NCI-H1048 (cell line): ENCODE measurements at places on chromosomes 2 and 18.

DNA sequence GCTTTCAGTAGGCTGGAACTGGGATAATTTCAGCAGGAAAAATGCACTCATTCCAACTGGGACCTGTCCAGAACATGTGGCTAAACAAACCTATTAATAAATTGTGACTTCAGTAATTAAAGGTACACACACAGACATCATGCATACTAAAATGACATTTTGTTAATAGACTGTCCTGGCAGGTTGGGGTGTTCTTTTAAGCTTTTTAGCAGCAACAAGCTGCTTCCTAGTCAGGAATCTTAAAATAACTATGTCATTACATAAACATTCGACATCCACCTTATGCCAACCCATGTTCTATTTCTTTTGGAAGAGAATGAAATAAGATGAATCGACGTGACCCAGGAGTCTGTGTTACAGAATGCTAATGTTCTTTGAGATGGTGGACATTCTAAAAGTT lies 435.7 kb downstream of the TXNL1 start:
- no peak for DNase-seq

DNA sequence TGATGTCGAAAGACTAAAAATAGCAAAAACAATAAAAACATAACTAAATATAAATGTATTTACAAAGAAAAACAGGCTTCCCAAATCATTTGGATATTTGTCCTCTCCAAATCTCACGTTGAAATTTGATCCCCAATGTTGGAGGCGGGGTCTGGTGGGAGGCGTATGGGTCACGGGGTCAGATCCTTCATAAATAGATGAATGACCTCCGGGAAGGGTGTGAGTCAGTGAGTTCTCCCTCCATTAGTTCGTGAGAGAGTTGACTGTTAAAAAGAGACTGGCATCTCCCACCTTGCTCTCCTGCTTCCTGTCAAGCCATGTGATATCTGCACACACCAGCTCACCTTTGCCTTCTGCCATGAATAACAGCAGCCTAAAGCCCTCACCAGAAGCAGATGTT lies 703.0 kb downstream of the TMEM182 start:
- DNase-seq, result no peak

GRCh38 chr2:111905990-111906735 lies 7.8 kb downstream of the MERTK start:
- DNase-seq, result no peak

DNA sequence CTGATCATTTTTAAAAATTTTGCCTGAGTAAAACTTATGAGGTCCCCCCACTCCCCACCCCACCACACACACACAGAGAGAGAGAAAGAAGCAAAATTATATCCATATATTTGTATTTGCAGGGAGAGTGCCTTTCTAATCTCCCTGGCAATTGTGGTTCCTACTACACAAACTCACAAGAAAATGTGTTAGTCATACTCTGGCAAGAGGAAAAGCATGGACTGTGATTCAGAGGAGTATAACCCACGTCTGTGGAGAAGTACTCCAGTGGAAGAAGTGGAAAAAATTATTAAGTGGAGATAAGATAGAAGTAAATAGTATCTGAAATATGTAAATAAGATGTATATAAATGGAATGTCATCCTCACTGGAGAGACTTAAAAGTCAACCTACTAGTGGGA lies 114.0 kb downstream of the DSEL start:
- DNase-seq, result no peak

DNA sequence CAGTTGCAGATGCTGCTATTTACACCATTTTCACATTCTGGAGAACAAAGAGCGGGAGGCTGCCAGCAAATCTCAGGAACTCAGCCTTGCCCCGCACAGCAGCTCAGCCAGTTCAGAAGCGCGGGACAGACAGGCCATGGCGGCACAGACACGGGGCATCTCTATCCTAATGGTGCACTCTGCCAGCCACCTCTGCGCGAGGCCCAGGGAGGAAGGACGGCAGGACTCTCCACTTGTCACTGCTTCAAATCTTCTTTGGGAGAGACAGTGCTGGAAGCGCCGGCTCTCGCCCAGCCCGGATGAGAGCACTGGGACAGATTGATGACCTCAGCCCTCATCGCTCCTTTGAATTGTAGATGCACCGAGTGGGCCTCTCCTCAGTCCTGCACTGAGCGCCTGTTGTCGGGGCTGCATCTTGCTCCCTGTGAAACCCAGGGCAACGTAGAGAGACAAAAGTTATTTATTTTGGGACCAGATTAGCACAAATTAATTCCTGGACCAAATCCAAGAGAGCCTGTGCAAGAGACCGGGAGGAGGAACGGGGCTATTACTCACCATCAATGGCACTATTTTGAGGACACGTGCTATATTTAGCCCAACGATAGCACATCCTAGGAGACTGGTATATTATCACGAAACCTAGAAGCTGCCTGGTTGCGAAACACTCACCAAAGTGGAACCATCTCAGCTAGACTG lies 211.4 kb upstream of the SMIM21 start:
- DNase-seq, result no peak

GRCh38 chr2:213544940-213545339 lies 260.7 kb downstream of the SPAG16 start:
- no peak for DNase-seq

- no peak for DNase-seq
Observed at GRCh38 chr18:48600456-48601090, 61.7 kb downstream of the CTIF start.

GRCh38 chr2:235709124-235709813 lies 215.4 kb downstream of the AGAP1 start:
- DNase-seq, result no peak

DNA sequence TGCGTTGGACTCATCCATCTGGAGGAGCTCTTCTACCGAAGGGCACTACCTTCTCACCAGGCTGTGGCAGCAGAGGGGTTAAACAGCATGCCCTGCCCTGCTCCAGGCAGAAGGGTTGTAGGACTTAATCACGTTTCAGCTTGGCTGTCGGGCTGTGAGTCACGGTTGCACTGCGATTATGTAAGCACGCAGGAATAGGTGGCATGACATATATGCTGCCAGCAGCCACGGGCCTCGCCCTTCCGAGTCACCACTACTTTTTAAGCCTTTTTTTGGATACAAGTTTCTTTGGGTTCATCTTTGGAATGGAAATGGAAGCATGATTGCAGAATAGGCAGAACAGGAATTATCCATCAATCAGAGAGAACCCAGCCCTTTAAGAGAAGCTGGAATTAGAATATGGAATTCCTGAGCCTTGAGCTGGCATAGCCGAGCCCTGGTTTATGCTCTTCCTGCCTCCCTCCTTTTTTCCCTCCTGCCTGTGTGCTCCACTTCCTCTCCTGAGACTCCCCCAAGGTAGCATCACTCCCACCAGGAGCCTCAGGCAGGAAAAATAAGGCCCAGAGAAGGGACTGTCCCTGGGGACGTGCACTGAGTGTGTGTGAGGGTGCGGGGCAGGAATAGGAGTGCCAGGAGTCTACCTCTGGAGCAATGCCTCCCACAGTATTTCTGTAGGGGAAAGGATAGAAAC lies 86.8 kb downstream of the SEMA4F start:
- no peak for DNase-seq

DNA sequence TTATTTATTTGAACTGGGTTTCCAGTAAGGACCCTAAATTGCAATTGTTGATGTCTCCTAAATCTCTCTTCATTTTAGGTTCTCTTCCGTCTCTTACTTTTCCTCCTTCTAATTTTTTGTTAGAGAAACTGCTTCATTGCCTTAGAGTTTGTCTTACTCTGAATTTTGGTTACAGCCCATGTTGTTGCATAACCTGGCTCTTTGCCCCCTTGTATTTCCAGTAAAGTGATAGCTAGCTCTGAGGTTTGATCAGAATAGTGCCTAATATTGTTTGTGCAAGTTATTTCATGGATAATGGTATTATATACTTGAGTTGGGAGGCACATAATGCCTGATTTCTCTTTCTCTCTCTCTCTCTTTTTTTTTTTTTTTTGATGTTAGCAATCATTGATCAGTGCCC lies 71.8 kb downstream of the MGAT5 start:
- no peak for DNase-seq

DNA sequence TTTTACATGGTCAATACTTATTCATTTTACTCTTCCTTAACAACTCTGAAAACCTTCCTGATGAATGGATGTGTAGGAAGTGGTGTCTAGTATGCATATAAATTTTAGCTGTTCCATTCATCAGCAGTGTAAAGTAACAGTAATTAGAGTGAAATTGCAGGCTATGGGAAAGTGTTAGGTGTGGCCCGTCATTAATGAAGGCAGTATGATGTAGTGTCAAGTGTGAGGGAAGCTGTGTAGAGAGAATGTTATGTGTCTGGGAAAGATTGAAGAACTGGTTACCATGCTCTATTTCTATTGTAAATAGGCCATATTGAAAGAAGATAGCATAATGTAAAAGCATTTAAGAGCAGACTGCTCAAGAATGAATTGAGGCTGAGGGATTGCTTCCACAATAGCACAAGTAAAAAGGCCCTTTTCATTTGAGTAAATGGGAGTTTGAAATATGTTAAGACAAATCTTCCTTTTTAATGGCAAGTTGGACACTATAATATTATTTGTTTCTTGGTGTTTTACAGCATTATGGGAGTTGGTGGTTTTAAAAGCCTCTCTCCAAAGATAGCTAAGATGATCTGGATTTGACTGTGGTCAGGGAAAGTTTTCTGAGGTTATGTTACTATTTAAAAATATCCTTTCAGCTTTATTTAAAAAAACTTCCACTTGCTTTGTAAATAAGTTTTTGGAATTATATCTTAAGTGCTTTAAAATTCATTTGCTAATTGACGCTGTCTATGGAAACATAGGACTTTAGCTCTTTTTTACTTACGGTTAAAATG lies 401.0 kb upstream of the ZEB2 start:
- DNase-seq, result no peak

DNA sequence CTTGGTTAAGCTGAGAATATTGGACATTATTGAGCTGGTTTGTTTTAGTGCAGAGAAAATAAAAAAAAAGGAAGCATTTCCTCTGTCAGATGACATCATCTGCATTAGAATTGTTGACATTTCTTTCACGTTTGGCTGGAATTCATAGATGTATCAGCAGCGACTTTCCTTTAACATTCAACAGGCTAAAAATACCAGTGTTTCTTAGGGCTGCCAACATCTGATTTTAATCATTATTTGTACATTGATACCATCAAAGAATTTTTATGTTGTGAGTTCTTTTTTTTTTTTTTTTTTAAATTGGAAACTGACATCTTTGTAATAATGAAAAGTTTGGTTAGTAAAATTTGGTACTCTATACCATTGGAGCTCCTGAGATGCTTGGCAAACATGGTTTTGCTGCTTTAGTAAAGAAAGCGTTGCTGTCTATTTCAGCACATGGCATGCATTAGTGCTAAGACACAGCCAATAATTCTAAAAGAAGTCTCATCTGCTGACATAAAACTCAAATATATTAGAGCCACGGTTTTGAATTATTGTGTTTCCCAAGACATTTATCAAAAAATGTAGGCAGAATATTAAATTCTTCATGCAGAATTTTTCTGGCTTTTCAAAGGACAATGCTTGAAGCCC lies 33.6 kb downstream of the GTF2A1L start:
- no peak for DNase-seq

- DNase-seq, result no peak
Observed at GRCh38 chr18:13006531-13007247, 15.5 kb downstream of the CEP192 start.

DNA sequence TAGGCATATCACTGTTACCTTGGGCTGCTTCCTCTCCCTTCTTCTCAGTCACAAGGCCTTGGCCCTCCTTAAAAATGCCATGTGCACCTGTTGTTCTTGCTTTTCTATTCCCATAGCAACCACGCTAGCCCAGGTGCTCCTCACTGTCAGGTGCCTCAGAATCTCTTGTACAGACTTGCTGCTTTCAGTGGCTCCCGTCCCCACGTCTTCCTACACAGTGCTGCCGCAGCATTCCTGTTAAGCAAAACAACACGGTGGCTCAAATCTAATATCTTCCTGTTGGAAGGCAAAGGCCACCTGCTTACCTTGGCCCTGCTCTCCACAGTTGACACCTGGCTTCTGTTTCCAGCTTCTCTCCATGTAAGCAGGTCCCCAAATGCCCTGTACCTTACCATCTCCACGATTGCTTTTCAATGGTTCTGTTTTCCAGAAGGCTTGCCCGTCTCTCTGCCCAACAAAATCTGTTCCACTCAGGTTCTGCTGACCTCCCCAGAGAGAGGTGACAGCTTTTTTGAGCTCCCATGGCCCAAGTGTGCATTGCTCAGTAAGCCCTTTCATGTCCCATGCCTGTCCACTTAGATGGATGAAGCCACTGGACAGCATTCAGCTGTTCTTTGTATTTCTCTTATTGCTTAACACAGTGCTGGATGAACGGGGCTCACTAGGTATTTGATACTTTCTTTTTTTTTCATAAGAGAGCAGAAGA lies 240.4 kb downstream of the PRKCE start:
- DNase-seq, result no peak

DNA sequence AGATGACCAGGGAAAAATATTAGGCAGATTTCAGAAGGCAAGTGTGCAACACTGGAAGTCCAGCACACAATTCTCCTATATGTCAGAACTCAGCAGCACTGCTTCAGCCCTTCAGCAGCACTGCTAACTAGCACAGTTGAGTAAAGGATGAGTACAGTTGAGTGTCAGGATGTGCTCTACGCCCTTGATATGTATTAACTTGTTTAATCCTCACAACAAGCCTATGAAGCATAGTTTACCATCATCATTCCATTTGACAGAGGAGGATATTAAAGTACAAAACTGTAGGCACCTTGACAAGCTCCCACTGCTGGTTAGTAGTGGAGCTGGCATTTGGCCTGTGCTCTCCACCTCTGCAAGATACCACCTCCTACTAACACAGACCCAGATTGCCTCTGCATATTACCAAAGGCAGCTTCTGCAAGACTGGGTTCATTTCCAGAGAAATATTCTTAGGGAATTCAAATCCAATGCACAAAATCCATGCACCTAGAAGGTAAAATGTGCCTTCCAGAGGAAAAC lies 230.8 kb downstream of the ANAPC1 start:
- no peak for DNase-seq

GRCh38 chr18:3177902-3178687 lies 41.7 kb downstream of the MYOM1 start:
- DNase-seq, result no peak

GRCh38 chr18:46224181-46224775 lies 120.1 kb downstream of the HAUS1 start:
- DNase-seq, result no peak

- DNase-seq, result no peak
Observed at GRCh38 chr2:66441581-66442320, 6.8 kb downstream of the MEIS1 start.

GRCh38 chr2:189465478-189465877 lies 24.2 kb downstream of the WDR75 start:
- DNase-seq, result no peak

GRCh38 chr18:59266886-59267502 lies 6.3 kb downstream of the RAX start:
- DNase-seq, result no peak

DNA sequence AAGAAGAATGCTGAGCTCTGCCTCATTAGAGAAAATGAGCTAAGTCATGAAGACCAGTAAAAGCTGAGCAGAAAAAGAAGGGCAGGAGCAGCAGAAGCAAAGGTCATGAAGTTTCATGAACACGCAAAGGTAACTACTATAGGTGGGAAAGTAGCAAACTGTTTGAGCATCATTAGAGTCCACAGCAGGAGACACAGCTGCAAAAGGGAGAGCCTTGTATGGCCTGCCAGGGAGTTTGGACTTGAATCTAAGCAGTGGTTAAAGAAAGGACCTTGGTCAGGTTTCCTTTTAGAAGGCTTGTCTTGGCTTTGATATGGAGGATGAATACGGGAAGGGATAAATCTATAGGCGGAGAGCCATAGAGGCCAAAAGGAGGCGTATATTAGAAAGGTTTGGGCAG lies 34.0 kb downstream of the DAPL1 start:
- DNase-seq, result no peak

GRCh38 chr2:234981197-234982095 lies 29.6 kb downstream of the SH3BP4 start:
- no peak for DNase-seq

GRCh38 chr18:48031641-48032040 lies 101.2 kb upstream of the SMAD2 start:
- no peak for DNase-seq
